Activated CD4-positive, alpha-beta T cell treated with anti-CD3 and anti-CD28 coated beads, Interleukin-2, amount 50 U/mL, for 24 hours (primary cell): ENCODE measurements at places on chromosomes 5 and 9.

DNA sequence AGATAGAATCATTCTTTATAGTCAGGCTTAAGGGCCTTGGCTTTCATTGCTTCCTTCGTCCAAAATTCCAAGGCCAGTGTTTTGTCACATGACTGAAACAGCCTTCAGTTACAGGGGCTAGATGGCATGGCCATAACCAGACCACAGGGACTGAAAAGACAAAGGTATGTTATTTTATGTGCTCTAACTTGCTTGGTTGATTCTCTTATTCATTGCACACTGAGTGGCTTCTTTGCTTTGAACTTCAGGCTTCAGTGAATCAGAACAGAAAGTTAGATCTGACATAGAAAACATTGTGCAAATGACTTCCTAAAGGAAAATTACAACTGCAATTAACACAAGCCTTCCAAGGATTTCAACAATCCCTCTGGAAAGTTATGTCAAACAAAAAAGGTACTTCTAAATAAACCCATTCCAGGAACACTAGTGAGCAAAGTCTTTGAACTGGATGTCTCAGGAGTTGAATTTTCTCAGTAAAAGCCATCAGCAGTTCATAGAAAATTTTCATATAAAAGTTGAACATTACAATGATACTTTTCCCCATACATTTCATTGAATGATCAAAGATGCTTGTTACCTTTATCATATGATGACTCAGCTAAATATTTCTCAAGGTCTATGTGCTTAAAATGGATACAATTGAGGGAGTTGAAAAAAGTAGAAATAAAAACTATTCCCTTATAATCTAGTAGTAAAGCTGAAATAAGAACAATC lies 355.3 kb downstream of the TMEM232 start:
- no peak for DNase-seq

DNA sequence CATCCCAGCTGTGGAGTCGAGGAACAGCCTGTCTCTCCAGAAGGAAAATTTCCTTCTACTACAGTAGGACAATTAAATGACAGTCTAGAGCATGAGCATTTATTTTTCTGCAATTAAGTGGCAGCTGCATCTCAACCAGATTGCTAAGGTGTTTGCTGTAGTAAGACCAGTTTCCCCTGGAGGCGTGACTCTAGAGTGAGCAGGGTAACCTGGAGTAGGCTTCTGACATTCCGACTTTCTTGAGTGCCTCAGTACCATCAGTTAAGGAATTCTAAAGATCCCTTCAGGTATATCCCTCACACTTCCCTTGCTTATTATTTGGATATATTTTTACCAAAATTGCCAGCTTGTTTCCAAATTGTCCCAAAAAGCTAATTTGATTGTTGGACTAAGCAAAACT lies 59.2 kb upstream of the IRX2 start:
- DNase-seq: no peak

GRCh38 chr5:145803112-145804004 lies 31.8 kb downstream of the PRELID2 start:
- no peak for DNase-seq

- no peak for DNase-seq
Observed at GRCh38 chr5:158203261-158203660, 344.3 kb upstream of the CLINT1 start.

GRCh38 chr9:34253460-34253837 lies 74.6 kb downstream of the UBAP1 start:
- no peak for DNase-seq
